Motor neuron (in vitro differentiated cells): ENCODE measurements at places on chromosomes 16 and 17. TPM values are rescaled to one million over a fixed set of nuclear protein-coding genes. Genes with fewer than 3 reads are reported as not detected.

GRCh38 chr17:63329876-63330275 is 116.2 kb downstream of the CYB561 start:
- ATAC-seq, result no peak

GRCh38 chr17:27793168-27793905 is 7.0 kb downstream of the NOS2 start:
- ATAC-seq, result peak; percentile 95

DNA sequence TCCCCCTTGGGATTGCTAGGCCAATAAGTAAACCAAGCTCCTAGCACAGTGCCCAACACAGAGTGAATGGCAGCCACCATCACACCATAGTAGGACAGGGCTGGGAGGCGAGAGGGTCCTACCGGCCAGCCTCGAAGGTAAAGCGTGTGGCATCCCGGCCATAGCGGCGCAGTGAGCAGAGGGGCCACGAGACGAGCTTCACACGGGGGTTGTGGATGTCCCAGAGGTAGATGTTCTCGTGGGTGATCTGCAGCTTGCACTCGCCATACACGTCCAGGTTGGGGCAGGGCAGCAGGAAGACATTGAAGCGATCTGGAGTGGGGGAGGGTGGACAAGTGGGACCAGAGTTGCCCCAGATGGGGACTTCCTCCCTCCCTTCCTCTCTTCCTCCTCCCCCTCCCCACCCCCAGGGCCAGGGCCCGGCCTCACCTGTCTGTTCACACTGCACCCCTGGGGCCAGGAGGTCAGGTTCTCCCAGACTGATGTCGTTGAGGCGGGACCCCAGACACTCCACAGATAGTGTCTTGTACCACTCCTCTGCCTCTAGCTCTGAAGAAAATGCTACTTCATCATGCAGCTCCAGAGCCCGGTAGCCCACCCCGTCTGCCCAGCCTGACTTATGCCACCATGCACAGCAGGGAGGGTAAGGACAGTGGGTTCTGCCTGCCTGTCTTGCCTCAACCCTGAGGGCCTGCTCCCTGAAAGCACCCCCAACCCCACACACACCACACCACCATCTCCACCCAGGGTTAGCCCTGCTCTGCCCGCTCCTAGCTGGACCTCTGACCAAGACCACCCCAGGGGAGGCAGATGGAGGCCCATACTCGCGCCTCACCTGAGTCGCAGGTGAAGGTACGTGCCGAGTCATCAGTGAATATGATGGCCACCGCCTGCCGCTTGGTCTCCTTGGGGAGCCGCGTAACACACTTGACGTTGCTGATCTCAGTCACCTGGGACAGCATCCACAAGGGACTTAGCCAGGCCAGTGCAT is 11.3 kb downstream of the DOK4 start:
- ATAC-seq, result no peak

GRCh38 chr17:10779609-10780008 is 24.3 kb downstream of the TMEM238L start:
- ATAC-seq, result no peak

- ATAC-seq, result no peak
These were observed 33.2 kb downstream of the SPHK1 start for GRCh38 chr17:76417499-76418143.

DNA sequence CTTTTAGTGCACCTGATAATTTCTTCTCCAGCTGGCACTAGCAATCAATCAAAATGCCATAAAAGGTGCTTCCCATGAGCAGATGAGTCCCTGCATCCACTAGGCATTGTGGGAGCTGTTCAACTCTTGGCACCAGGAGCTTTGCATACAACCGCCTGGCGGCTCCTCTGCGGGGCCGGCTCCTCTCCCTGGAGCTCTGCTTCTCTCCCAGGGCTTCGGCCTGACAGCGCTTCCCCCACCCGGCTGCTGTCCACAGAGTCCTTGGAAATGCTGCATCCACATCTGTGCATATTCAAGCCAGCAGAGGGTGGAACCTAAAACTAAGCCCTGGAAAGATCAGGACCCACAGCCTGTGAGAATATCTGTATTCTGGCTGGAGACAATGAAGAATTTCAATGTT is 62.9 kb downstream of the LMF1 start:
- ATAC-seq, result peak; percentile 56

DNA sequence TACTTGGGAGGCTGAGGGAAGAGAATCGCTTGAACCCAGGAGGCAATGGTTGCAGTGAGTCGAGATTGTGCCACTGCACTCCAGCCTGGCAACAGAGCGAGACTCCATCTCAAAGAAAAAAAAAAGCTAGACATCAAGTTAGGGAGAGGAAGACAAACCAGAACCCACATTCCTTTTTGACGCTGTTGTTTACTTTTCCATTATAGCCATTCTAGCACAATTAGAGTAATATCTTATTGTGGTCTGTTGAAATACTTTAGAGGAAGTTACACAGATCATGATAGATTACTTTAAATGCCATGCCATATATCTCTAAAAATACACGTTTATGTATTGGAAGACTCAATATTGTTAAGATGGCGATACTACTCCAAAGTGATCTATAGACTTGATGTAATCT is 16.5 kb upstream of the ABCC1 start:
- ATAC-seq, result no peak

Gene RHOT2
- total RNA-seq, result 117 and 119 TPM in 2 replicates

Gene HOXB8
- total RNA-seq, result 0.45 and 0.80 TPM in 2 replicates

Gene KRTAP9-4
- not detected in 2 replicates for total RNA-seq

Gene GRIN2A
- 4.4 and 4.9 TPM in 2 replicates for total RNA-seq

Gene RBBP6
- 44.7 and 46.6 TPM in 2 replicates for total RNA-seq

Gene MYH2
- 0.05 TPM in 1 of 2 replicates, not detected in the other for total RNA-seq

Gene TMEM92
- 0.64 and 0.97 TPM in 2 replicates for total RNA-seq

Gene RUSF1
- 42.0 and 49.8 TPM in 2 replicates for total RNA-seq

Gene ITGAD
- not detected in 2 replicates for total RNA-seq
